ENCODE measurements at places on chromosomes 5 and 9.

DNA sequence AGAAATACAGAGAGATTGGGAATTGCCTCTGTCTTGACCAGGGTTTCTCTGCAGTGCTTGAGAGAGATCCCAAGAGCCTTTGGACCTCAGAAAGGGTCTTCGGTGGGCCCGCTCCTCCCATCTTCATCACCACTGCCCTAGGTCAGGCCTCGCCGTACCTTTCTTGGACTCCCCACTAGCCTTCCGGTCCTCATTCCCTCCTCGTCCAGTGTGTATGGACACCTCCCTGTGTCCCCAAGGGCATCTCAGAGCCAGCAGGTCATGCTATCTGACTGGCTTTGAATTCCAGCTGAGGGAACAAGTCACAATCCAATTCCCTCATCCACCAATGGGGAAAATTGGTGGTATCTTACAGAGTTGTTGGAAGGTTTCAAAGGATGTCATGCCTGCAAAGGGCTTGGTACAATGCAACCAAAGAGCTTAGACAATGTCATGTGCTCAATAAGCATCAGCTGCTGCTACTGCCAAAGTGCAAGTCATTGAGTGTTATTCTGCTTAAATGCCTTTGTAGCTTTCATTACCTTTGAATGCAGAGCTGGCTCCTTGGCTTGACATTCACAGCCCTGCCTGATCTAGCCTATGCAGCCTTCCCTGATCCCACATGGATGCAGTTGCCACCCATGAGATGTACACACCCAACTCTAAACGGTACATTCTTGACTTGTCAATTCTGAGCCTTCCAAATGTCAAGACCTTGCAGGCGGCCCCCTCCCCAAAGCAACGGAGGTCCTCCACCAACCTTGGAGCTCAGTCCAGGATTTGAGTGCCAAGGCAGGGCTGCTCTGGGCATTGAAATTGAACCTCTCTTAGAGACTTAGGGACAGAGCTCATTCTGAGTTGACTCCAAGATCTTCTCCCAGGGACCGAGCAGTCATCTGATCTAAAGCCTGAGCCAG lies 58.0 kb downstream of the HRH2 start:
- no peak for DNase-seq

DNA sequence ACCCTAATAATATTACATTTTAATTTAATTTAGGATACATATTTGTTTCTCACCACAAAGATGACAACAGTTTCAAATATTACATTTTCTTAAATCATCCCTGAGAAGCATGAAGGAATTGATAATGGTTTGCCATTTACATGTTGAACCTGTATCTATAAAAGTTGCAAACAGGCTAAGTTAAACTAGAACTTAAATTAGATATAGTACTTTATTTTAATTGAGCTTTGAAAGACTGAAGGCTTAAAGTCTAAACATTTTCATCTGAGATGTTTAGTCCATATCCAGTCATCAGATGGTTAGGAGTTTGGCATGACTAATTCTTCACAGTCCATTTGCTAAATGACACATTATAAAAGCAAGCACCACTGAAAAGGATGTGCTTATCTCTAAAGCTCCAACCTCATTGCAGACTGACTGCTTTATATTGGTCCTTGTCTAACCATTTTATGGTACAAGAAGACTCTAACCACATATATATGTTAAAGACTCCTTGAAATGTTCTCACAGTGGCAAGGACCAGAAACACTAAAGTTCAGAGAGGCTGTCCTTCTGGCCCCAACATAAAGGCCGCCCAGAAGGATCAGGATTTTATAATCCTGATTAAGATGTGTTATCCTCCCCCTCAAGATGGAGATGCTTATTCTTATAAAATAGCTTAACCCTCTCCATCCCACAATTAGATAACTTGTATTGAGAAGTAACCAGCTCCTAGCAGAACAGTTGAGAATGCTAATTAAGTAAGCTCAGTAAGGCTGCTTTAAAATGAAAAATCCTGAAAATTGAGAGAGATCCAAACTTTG lies 25.8 kb downstream of the WNT8A start:
- no peak for DNase-seq

GRCh38 chr5:174839196-174839595 lies 114.8 kb downstream of the MSX2 start:
- DNase-seq = no peak

DNA sequence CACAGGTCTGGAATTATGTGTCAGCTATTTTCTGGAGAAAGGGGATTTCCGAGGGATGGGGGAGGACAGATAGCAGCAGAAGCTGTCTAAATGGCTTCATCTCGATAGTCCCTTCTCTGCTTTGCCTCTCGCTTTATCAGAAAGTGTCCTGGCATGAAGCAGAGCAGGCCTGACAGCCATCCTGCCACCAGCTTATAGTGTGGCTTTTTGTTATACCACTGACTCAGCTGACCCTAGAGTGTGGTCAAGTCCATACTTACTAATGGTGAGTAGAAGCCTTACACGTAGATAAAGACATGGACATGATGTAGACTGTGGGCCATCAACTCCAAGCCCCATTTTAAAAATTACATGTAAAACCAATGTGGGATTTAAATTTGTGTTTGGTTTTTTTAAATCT lies 50.0 kb downstream of the RCL1 start:
- DNase-seq = no peak

DNA sequence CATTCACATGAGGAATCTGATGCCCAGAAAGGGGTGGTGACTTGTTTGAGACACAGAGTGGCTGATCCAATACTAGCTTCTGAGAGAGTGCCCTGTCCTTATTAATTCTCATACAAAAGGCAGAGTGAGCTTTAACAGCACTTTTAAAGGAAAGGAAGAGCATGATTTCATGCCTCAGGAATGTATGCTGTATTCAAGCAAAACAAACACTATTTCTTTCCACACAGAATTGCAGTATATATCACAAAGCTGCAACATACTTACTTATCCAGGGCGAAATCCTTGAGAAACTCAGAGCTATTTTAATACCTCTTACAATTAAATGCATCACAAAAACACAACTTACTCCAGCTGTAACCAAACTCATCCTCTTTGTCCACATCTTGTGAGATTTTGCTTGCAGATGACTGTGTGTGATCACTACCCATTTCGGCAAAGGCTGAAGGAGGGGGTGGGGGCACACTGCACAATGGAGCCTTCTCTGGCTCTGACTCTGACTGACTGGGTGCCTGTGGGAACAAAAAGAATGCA lies 139.8 kb downstream of the MPDZ start:
- DNase-seq = no peak

DNA sequence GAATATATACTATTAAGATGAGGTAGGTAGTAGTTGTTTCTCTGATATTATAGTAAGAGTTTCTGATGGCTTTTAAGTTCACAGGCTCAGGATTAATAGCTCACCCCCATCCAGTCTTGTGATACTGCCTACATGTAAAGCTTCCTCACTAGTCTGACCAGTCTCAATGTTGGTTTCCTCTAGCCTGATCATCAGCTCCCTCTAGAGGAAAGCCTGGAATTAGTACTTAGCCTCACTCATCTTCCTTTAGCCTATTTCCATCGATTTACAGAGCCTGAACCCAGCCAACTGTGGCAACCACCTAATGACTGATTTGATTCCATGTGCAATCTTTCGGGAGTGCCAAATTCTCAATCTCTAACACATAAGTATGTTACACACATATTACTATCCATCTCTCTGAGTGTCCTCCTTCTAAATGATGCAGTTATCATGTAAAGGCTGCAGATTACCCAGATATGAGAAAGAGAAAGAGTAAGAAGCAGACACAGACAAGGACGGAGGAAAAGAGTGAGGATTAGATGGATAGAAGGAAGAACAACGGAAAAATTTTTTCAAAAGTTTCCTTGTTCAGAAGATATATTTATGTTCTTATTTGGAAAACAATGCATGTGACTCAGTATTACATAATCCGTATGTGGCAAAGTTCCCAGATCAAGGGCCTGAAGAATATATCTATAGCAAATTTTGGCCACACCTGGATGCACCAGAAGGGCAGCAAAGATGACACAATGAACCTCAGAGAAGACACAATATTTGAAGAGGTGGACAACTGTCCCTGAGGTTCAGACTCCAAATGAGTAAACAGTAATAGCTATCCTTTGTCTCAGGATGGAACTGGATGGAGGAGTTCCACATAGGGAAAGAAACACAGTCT lies 333.7 kb downstream of the ELAVL2 start:
- no peak for DNase-seq

DNA sequence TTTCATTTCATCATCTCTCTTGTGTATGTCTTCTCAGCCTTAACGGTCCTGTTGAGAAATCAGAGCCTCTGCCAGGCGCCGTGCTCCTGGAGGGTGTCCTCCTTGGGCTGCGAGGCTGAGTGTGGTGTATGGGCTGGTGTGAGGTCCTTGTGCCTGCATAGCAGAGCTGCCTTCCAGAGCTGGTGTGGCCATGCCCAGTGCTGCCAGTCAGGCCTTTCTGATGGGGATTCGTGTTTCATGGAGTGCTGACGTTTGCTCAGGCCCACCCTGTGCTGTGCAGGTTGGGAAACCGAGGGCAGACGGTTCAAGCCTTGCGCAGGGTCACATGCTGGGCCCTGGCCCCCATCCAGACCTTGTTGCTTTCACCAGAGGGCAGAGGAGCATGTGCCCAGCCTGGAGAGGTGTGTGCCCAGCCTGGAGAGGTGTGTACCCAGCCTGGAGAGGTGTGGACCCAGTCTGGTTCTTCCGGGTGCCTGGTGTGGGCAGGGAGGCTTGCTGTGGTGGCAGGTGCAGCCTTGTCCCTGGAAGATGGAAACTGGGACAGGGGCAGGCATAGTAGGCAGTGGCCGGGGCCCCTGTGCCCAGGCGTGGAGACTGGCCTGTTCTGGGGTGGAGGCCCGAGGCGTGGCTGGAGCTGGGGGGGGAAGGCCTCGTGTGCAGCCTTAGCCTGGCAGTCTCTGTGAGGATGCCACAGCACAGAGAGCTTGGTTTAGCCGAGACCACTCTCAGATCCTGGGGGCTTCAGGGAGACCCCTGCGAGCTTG lies 84.0 kb downstream of the RXRA start:
- no peak for DNase-seq

- no peak for DNase-seq
Measured at GRCh38 chr5:141675672-141676071, 6.4 kb downstream of the ARAP3 start.

DNA sequence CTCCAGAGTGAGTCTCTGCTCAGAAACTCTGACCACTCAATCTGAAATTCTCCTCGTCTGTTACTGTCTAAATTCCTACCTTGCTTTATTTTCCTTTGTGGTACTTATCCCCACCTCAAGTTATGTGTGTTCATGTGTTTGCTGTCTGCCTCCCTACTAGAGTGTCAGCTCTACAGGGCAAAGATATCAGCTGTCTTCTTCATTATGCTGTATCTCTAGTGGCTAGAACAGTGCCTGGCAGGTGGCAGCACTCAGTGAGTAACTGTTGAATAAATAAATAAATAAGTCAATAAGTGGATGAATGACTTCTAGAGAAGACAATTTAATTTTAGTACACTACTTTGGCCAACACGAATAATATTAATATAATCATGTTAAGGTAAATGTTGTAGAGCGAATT lies 92.3 kb downstream of the BOD1 start:
- DNase-seq = no peak

DNA sequence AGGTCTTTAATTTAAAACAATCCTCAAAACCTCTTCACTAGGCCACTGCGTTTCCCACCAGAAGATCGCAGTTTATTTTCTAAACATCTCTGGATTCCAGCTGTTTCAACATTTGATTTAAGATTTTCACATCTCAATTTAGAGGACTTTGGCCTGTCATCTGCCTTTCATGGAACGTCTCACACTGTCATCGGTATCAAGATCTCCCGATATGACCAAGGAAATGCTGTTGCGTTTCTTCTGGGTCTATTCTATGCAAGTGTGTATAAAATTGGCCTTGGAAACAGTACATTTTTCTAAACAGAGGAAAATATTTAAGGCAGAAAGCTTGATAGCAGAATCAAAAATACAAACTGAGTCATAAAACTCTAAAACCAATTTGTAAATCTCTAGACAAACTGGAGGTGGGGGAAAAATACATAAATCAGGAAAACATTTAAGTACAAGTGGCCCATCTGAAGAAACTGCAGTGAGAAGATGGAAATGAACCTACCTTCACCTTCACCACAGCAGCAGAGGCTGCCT lies 53.6 kb upstream of the SIMC1 start:
- no peak for DNase-seq

- no peak for DNase-seq
Measured at GRCh38 chr5:35878079-35878478, 21.4 kb downstream of the IL7R start.

DNA sequence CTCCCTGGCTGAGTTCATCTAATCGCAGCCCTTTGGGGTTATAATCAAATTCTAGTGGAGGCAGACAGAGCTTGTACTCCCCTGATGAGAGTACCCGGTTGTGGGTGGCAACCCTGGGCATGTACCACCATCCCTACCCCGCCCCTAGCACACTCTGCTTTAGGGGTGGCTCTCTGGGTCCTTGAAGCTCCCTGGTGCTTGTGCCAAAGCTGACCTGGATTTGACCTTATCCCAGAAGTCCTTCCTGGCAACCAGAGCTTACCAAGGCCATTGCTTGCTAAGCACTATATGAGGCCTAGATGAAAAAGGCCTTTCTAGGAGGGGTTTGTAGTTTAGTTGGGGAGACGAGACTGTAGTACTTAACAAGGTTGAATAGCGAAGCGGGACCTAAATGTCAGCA lies 72.2 kb downstream of the RGS3 start:
- DNase-seq = no peak

DNA sequence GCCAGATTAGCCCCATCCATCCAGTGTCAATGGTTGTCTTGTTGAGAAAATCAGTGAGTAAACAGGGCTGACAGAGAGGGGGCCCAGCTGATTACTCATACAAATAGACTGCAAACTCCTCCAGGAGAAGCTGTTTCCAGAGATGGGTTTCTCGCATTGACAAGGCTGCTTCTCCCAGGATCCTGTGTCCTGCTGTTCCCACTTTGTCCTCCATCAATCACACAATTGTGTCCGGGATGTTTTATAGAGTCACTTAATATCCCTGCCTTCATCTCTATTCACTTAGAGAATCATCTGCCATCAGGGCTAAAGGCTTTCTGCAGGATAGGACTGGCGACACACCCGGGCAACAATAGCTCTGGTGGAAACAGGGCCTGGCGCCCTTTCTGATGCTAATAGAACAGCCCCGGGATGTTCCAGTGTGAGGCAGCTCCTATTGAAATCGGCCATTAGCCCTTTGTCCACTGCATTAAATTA lies 71.7 kb upstream of the TBCA start:
- DNase-seq = no peak

GRCh38 chr9:133682818-133683585 lies 46.8 kb downstream of the DBH start:
- DNase-seq = no peak

DNA sequence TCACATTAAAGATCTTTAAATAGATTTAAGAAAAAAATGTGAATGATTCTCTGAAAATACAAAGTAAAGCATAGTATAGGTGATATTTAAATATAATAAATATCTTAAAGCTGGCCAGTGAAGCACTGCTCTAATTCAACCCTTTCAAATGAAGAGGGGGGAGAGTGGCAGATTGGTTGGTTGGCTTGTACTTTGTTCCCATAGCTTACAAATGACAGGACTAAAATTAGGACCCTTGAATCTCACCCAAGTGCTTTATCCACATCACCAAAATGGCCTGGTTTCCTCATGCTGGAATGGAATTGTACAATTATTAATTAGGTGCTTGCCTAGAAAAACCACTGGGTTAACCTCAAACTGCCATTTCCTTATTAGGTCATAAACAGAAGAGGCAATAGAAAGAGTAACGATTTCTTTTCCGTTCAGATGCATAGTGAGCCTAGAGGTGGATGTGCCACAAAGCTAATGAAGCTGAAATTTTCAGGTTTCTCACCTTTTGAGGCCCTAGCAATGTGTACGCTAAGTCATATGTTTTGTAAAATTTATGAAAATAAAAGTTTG lies 354.5 kb upstream of the CDH6 start:
- no peak for DNase-seq

Data from memory B cell (primary cell).